ENCODE measurements at places on chromosomes 5 and 9. TPM values are rescaled to one million over a fixed set of nuclear protein-coding genes. Genes with fewer than 3 reads are reported as not detected.

Gene EGFL7
- total RNA-seq, result 33.6 TPM

Gene MRPL41
- total RNA-seq, result 31.2 TPM

Gene GBGT1
- total RNA-seq, result 6.9 TPM

Gene PCDHA13
- total RNA-seq, result not detected

Gene OXCT1
- total RNA-seq, result 57.0 TPM

Gene TMEM215
- total RNA-seq, result not detected

Gene GFRA3
- not detected for total RNA-seq

Gene PARP8
- total RNA-seq, result 20.7 TPM

Gene CTXN3
- total RNA-seq, result not detected

Measured in smooth muscle cell of the umbilical artery (primary cell).